ENCODE measurements at places on chromosomes 12 and 14.

GRCh38 chr12:124796303-124796960, 67.2 kb downstream of the SCARB1 start:
- DNase-seq, result no peak

- DNase-seq, result no peak
These were observed 85.1 kb downstream of the CMKLR1 start for GRCh38 chr12:108254030-108254429.

DNA sequence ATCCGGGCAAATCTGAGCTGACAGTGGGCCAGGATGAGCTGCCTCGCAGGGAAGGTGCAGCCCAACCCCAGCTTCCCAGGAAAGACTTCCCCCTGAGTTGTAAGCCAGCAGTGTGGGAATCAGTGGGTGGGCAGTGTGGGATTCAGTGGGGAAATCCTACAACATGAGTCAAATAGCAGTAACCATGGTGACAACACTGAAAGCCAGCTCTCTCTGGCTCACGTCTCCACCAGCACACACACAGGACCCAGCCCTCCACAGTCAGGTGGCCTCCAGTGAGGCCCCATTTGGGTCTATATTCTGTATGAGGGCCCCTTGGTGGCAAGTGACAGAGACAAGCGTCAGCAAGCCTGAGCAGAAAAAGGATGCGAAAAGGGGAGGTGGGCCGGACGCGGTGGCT, 6.0 kb upstream of the LGALS3 start:
- no peak for DNase-seq

GRCh38 chr14:71690478-71690877, 241.8 kb upstream of the RGS6 start:
- DNase-seq, result no peak

DNA sequence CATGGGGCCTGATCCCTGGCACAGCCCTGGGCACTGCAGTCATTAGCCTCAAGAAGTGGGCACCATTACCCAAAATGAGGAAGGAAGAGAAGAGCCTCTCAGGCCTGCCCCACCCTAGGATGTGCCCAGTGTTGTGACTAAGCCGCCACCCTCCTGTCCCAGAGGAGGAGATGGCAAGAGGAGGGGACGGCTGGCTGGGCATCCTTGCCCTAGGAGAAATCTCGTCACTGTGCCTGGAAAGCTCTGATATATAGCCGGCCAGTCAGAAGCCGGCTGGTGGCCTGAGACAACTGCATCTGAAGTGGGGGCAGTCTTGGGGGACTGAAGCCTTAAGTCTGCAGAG, 115.2 kb downstream of the LGMN start:
- DNase-seq, result no peak

DNA sequence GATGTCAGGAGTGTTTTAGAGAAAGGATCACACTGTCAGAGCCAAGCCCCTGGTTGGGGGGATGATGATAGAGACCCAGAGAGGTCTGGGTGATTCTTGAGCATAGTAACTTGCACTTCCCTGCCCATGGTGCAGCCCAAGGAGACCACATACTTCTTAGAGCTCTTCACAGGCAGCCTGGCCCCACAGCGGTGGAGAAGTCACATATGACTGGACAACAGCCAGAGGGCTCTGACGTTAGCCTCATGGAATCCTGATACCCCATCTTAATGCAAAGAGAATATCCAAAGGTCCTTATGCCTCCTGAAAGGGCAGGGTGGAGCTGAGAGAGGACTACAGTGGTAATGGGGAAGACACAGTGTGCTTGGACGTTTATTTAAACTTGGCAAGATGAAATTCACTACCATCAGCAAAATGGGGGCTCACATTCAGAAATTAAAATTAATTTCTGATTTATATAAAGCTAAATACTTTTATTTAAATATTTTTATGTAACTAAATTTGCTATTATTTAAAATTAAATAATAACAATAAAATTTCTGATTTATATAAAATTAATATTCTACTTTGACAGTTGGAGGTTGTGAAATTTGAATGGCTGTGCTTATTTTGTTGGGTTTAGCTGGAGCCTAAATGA, 131.3 kb downstream of the KTN1 start:
- DNase-seq, result no peak

DNA sequence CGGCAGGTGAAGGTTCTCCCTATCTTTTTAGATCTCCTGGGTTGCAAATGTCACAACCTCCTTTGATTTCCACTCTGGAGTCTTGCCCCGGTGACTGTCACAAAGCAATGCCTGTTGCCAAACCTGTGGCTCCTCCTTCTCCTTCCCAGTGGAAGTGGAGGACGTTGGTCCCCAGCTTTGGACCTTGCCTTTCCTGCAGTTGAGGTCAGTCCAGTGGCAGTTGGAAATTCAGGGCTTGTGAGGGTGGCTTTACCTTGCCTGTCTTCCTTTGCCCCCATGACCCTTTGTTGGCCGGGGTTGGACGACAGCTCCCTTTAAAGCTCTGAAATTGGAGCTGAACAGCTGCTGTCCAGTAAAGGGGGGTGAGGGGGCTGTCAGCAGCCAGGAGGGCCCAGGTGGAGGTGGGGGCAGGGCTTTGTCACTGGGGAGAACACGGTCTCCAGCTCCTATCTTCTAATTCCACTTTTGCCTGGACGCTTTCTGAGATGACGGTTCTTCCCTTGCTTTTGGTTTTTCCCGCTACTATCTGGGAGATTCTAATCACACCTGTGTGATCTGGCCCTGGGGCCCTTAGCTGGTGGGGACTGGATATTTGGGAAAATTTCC, 4.1 kb downstream of the TEAD4 start:
- DNase-seq, result no peak

GRCh38 chr12:124854637-124855184, 9.0 kb downstream of the SCARB1 start:
- no peak for DNase-seq

DNA sequence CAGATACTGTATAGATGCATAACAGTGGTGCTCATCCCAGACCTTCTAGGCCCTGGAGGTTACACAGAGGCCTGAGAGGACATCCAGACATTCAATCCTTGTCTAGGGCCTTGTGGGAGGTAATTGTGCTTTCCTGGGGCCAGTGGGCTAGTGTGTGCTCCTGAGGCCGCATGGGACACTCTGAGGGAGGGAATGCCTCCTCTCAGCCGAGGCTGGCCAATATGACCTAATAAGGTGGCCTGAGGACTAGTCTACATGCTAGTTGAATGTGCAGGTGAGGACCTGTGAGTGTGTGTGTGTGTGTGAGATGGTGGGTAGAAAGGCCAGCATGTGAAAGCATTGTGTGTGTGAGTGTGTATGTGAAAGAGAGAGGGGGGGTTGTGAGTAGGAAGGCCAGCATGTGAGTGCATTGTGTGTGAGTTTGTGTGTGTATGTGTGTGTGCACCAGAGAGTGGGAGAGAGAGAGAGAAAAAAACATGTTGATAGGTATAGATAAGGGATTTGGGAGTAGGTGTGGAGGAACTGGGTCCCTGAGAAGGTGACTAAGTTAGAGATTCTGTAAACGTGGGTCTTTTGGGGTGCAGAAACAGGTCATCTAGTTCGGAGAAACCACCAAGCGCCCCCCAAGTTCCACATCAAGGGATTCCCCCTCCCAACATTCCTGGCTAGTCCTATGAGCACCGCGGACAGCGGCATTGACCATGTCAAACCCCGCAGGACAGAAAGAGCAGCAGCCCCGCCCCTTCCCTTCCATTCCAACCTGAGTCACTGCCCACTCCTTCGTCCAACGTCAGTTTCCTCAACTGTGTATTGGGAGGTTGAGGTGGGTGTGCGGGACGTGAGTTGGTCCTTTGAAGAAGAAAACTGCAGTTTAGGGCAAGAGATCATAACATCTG, 9.7 kb upstream of the KRT81 start:
- DNase-seq, result no peak

DNA sequence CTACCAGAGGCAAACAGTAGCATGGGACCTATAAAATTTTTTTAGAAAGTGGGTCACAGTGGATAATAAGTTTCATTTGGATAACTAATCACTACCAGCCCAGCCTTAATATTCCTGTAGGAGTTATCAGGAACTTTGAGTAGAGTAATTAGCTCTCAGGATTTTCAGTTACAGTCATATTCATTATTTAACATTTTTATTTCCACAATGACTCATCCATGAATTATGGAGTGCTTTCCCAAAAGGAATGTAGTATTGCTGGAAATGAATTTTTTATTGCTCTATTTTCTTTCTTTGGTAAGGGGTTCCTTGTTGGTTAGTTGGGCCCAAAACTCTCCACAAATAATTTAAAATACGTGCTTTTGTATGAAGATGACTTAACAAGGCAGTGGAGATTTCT, 53.7 kb downstream of the ERC1 start:
- DNase-seq, result no peak

DNA sequence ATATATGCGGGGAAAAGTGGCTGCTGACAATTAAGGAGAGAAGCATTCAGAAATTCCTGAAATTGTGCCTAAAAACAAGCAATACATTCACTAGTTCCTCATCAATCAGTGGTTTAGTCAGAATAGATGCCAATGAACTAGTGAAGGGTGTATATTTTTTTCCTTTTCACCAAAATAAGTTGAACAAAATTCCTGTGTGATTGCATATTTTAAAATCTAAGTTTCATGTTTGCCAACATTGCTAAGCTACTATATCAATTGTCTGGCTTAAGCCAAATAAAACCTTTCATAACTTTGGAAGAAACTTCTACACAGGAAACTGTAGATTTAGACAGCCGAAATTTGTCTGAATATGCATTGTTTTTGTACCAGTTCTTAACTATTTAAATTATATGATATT, 8.7 kb downstream of the PRKD1 start:
- no peak for DNase-seq

- no peak for DNase-seq
These were observed 592.9 kb upstream of the FLRT2 start for GRCh38 chr14:84937016-84937415.
